ENCODE measurements at places on chromosomes 4 and X. TPM values are rescaled to one million over a fixed set of nuclear protein-coding genes. Genes with fewer than 3 reads are reported as not detected.

- H3K4me3 ChIP-seq = no peak overlapping the region
- H3K27ac ChIP-seq = no peak overlapping the region
- no peaks in the 10 kb centered on the region for H3K4me1 ChIP-seq
Measured at GRCh38 chr4:56156141-56156540, 207.4 kb downstream of the CEP135 start.

- H3K36me3 ChIP-seq = peaks cover 71% of the 10 kb centered on the region
- no peaks in the 10 kb centered on the region for H3K27me3 ChIP-seq
- no peaks in the 10 kb centered on the region for H3K4me1 ChIP-seq
- no peak for DNase-seq
- H3K27ac ChIP-seq = no peak overlapping the region
- H3K4me3 ChIP-seq = no peak overlapping the region
Measured at GRCh38 chr4:106116025-106116424, 200.0 kb downstream of the TBCK start.

DNA sequence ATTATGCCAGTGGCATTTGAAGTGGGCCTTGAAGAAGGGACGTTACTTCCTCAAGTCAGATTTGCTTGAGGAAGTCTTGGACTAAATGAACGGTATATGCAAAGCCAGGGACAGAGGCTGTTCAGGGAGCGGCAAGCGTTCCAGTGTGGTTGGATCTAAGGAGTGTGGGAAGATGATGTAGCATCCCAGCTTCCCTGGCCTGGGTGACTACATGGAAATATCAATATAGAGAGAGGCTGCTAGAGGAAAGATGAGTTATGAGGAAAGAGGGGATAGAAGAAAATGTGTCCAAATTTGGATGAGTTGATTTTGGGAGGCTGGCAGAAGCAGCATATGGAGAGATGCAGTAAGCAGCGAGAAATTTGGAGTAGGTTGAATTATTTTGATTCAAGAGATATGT, 432.5 kb upstream of the TENM3 start:
- H3K27me3 ChIP-seq = no peaks in the 10 kb centered on the region
- no peaks in the 10 kb centered on the region for H3K4me1 ChIP-seq
- no peak overlapping the region for H3K27ac ChIP-seq

GRCh38 chr4:113481820-113482219, 279.7 kb downstream of the CAMK2D start:
- H3K4me3 ChIP-seq = no peak overlapping the region
- no peaks in the 10 kb centered on the region for H3K27me3 ChIP-seq
- peaks cover 63% of the 10 kb centered on the region for H3K36me3 ChIP-seq
- no peak overlapping the region for H3K27ac ChIP-seq
- H3K4me1 ChIP-seq = peaks cover 7% of the 10 kb centered on the region
- no peak for DNase-seq

DNA sequence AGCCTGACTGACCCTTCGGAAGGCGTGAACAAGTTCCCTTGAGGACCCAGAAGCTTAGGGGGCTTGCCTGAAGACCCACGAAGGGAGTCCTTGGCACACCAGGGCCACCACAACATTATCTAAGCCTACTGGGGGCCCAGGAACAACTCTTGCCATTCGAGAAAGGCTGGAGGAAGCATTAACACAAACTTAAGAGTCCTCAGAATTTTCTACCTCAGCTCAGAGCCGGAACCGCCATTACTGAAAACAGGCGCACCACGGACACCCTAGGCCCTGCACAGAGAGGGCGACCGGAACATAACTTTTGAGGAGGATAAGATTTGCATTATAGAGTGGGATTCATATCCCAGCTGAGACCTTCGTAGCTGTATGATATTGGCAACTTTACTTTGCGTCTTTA, 229.1 kb downstream of the ADAM29 start:
- no peak overlapping the region for H3K27ac ChIP-seq
- no peaks in the 10 kb centered on the region for H3K27me3 ChIP-seq
- DNase-seq = no peak

CDKL2 gene
- total RNA-seq = 0.60 TPM

SMIM10L2A gene
- 0.31 TPM for total RNA-seq

GRCh38 chr4:1230971-1231636, 17.8 kb downstream of the CTBP1 start:
- H3K4me1 ChIP-seq = peaks cover 2% of the 10 kb centered on the region
- H3K36me3 ChIP-seq = peaks cover 24% of the 10 kb centered on the region
- no peaks in the 10 kb centered on the region for H3K27me3 ChIP-seq
- no peak overlapping the region for H3K27ac ChIP-seq
- no peak overlapping the region for H3K4me3 ChIP-seq

MAGEB1 gene
- total RNA-seq = not detected

PPP1R2C gene
- not detected for total RNA-seq

DNA sequence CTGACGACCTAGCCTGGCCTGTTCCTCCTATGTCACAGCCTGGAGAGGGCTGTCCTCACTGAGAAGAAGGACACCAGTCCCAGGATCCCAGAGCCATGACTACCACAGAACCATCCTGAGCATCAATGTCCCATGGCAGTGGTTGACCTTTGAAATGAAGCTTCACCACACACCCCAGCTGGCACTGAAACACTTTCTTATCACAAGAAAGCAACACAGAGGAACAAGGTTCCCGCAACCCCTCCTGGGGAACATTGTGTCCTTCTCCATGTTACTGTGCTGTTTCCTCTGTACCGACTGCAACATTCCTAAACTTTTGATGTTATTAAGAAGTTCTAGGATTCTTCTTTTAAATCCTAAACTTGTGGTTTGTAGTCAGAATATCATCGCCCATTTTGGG, 21.2 kb upstream of the FAM156A start:
- no peak overlapping the region for H3K4me3 ChIP-seq
- no peak overlapping the region for H3K27ac ChIP-seq
- no peaks in the 10 kb centered on the region for H3K27me3 ChIP-seq
- no peaks in the 10 kb centered on the region for H3K4me1 ChIP-seq

- no peaks in the 10 kb centered on the region for H3K36me3 ChIP-seq
- DNase-seq = no peak
- no peaks in the 10 kb centered on the region for H3K4me1 ChIP-seq
- H3K4me3 ChIP-seq = no peak overlapping the region
- no peak overlapping the region for H3K27ac ChIP-seq
Measured at GRCh38 chr4:156771171-156771837, 200.3 kb downstream of the PDGFC start.

KLHL8 gene
- 16.2 TPM for total RNA-seq

CAPN6 gene
- total RNA-seq = not detected

DNA sequence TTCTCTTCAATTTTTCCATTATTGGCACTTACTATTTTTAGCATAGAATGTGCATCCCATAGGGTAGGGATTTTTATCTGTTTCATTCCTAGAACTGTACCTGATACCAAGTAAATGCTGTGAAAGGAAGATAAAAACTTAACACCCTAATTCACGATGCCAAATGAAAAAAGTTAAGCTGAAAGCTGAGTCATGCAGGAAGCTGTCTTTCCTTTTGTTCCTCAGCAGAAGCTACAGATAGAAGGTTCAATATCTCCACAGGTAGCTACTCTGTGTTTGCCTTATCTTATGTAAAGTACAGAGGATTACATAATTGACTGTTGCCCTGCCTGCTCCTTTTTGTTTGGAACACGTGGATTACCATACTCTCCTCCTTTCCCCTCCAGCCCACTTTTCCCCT, 77.0 kb downstream of the LRP2BP start:
- H3K4me1 ChIP-seq = peaks cover 7% of the 10 kb centered on the region
- no peaks in the 10 kb centered on the region for H3K27me3 ChIP-seq
- H3K27ac ChIP-seq = no peak overlapping the region

DNA sequence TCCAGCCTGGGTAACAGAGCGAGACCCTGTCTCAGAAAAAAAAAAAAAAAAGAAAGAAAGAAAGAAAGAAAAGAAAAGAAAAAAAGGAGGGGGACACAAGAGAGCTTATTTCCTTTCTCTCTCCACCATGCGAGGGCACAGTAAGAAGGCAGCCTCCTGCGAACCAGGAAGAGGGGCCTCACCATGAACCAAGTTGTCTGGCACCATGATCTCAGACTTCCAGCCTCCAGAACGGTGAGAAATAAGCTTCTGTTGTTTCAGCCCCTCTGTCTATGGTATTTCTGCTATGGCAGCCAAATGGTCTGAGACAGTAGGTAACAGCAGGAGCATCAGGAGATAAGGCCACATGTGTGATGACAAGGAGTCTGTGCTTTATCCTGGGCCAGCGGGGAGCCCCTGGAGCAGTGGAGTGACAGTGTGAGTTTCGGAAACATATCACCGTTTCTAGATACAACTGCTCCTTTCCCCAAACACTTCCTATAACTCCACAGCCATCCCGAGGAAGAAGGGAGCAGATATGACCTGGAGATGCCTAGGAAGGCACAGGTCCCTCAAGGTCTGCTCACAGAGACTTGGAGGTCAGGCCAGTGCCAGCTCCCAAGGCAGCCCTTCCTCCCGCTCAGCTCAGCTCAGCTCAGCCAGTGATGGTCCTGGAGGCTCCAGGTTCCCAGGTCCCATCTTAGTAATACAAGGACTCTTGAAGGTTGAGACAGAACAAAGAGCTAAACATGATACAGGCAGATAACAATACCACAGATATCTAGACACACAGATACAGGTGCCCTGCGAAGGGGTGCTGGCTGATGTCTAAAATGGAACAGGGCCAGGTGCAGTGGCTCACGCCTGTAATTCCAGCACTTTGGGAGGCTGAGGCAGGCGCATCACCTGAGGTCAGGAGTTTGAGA, 17.7 kb downstream of the JAKMIP1 start:
- H3K27me3 ChIP-seq = peaks cover 23% of the 10 kb centered on the region
- no peak overlapping the region for H3K27ac ChIP-seq
- no peak overlapping the region for H3K4me3 ChIP-seq

- H3K36me3 ChIP-seq = peaks cover 38% of the 10 kb centered on the region
- no peak overlapping the region for H3K27ac ChIP-seq
- H3K27me3 ChIP-seq = no peaks in the 10 kb centered on the region
- peaks cover 19% of the 10 kb centered on the region for H3K4me1 ChIP-seq
- H3K4me3 ChIP-seq = no peak overlapping the region
Measured at GRCh38 chrX:39299615-39300014, 498.4 kb downstream of the MID1IP1 start.

DNA sequence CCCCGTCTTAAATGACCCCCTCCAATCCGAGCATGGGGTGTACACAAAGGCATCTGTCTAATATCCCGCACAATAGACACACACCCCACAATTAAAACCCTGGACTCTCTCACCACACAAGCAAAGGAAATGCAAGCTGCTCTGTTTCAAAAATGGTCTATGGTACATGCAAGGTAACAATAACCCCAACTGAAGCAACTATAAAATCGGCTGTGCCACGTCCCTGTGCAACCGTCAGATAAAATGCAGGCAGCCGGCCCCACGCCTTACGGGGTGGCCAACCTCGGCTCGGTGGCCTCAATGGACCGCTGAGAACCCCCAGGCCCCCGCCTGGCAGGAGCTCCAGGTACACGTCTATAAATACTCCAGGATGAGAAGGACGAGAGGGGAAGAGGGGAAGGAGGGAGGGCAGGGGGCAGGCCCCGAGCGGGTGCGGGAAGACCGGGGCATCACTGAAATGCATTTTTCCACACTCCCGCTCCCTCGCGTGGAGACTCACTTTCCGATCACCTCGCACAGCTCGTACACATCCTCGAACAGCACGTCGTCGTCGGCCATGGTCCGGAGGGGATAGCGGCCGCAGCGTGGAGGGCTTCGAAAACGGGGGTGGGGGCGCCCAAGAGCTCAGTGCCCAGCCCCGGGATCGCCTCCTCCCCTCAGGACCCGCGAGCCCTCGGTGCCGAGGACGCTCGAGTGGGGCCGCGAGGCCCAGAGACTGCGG, 763 bp downstream of the CASK start:
- DNase-seq = peak; percentile 10
- H3K4me3 ChIP-seq = peak overlapping the region; percentile 92
- no peaks in the 10 kb centered on the region for H3K36me3 ChIP-seq
- peaks cover 24% of the 10 kb centered on the region for H3K4me1 ChIP-seq
- no peaks in the 10 kb centered on the region for H3K27me3 ChIP-seq

DNA sequence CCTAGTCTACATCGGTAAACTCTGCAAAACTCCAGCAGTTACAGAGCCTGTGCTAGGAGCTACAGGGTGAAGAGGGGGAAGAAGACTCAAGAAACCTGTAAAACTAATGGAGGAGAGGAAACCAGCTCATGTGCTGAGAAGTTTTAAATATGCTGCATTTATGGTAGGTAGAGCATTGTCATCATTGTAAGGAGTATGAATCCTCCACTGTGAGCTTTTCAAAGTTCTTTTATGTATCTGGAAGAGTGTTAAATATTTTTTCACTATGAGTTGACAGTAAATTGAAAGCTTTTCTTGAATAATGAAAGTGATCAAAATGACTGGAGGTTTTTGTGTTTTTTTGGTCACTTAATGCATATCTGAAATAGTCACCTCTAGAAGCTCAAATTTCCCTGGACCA, 46.2 kb downstream of the SEPTIN11 start:
- H3K4me1 ChIP-seq = peaks cover 48% of the 10 kb centered on the region
- H3K27ac ChIP-seq = peak overlapping the region; percentile 78
- H3K36me3 ChIP-seq = peaks cover 58% of the 10 kb centered on the region
- peak overlapping the region; percentile 34 for H3K4me3 ChIP-seq
- no peak for DNase-seq
- no peaks in the 10 kb centered on the region for H3K27me3 ChIP-seq

DNA sequence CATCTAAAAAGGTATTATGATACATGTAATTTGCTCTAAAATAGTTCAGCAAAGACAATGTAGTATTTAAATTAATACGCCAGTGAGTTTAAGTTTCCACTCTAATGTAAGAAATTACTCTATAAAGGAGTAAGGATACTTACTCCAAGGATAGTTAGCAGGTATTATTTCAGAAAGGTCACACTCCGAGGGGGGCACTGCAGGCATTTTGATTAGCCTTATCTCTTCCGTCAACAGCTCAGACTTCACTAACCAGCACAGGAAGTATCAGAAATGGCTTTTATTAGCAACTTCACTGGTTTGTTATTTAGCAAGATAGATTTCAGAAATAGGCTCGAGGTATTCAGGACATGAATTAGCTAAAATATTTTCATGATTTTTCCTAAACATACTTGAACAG, 127.0 kb downstream of the COX18 start:
- no peak for DNase-seq
- no peak overlapping the region for H3K27ac ChIP-seq
- peaks cover 20% of the 10 kb centered on the region for H3K27me3 ChIP-seq

- no peaks in the 10 kb centered on the region for H3K4me1 ChIP-seq
- no peak overlapping the region for H3K4me3 ChIP-seq
- no peak overlapping the region for H3K27ac ChIP-seq
- H3K27me3 ChIP-seq = no peaks in the 10 kb centered on the region
Measured at GRCh38 chr4:43330288-43330687, 437.8 kb downstream of the GRXCR1 start.

- H3K4me1 ChIP-seq = peaks cover 4% of the 10 kb centered on the region
- no peak overlapping the region for H3K27ac ChIP-seq
- DNase-seq = no peak
- H3K36me3 ChIP-seq = peaks cover 34% of the 10 kb centered on the region
Measured at GRCh38 chr4:67727124-67727850, 26.3 kb upstream of the UBA6 start.
